ENCODE measurements at places on chromosomes 2 and 18.

GRCh38 chr2:142952793-142953494, 75.5 kb downstream of the KYNU start:
- DNase-seq, result no peak

DNA sequence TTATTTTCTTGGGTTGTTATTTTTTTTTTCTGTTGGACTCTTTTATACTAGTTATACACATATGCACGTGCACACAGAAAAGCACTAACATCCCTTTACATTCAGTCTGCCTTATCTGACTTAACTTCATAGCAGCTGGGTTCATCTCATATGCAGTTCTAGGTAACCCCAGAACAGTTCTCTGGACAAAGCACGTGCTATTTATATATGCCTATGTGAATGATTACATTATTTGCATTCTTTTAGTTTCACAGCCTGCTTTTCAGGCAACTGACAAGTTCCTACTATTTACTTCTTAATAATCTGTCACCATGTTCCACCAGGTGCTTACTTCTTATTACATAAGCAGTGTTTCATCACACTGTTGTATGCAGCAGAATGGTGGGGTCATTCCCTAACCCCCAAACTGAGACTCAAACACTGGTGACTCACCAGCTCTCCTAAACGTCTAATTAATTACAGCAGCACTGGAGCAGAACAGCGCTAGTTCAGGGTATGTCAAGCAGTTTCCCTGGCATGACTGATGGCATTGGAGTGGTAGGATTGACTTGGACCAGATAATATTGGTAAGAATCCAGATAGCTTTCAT, 372.8 kb downstream of the CLIP4 start:
- DNase-seq, result no peak

GRCh38 chr18:52395146-52395852, 55.3 kb downstream of the DCC start:
- DNase-seq, result no peak

- no peak for DNase-seq
Measured at GRCh38 chr2:142323206-142323605, 192.4 kb upstream of the LRP1B start.

DNA sequence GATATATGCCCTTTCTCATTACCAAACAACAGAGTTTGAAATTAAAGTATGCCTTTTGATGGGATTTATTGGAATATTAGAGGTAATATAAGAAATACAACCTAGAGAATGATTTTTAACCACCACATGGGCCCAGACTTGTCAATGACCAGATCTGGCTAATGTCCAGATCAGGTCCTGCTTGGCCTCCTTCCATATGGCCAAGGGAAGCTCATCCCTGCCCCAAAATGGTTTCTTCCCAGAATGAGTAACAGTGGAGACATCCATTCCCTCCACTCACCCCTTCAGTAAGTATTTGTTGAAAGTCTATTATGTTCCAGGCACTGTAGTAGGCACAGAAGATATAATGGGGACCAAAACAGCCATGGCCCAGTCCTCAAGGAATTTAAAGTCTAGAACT, 54.9 kb downstream of the ANTXR1 start:
- DNase-seq, result no peak

GRCh38 chr2:106363791-106364190, 104.4 kb downstream of the RGPD3 start:
- DNase-seq, result no peak

- DNase-seq, result no peak
Measured at GRCh38 chr2:200431996-200432705, 77.7 kb downstream of the KCTD18 start.

DNA sequence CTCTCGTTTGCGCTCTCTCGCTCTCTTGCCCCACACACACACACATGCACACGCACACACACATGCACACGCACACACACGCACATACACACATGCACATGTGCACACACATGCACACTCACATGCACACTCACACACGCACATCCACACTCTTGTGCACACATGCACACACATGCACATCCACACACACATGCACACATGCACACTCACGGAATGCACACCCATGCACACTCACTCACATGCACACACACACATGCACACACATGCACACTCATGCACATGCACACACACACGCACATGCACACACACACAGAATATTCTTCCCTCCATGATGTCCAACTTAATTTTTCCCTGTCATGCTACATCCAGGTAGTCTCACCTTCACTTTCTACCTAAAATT, 360.1 kb downstream of the DCC start:
- DNase-seq, result no peak

DNA sequence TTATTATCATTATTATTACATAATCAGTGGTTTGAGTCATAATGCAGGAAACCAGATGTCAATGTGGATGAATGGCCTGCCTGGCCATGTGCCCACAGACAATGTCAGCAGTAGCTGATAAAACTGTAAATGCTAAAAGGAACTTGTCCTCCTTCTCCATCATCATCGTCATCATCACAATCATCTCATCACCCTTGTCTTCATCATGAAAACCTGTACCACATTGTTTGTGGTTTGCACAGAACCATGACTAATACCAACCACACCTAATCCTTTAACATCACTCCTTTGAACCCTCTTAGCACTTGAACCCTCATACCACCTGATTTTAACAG, 96.0 kb downstream of the HNMT start:
- DNase-seq, result no peak

- DNase-seq, result no peak
Measured at GRCh38 chr2:174059884-174060244, 94.7 kb upstream of the SP3 start.

DNA sequence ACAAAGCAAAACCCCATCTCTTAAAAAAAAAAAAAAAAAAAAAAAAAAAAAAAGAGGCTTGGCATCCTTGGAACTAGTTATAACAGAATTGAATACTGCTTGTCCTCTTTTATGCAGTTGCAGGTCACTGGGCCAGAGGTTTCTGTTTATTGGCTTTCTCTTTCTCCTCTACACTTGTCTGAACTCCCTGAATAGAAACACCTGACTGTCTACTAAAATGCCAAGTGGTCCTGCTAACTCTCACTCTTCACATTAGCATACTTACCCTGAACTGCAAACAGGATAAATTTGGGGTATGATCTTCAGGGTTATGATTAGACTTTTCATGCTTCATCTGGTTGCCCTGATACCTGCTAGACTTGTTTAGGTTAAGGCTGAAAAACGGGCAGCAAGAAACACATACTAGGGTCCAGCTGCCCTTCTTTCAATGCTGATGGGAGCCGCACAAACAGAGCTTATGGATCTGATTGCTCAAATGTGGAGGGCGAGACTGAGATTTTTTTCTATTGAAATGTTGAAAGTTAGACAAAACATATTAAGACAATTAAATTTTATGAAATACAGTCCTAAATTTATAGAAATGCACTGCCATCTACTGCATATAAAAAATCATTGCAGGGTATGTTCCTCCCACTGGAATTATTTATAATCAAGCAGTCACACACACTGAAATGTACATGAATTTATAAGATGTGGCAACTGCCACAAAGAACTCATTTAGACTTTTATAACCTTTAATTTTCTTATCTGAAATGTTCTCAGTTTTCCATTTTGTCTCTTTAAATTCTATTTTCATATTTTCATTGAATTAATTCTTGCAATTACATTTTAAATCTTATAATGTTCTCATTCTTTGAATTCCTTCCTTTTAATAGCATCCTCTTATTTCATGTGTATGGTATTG, 40.8 kb downstream of the GTF3C3 start:
- no peak for DNase-seq

GRCh38 chr2:58842501-58843155, 601.5 kb upstream of the FANCL start:
- no peak for DNase-seq

- DNase-seq, result no peak
Measured at GRCh38 chr18:63138436-63139340, 180.9 kb downstream of the BCL2 start.

- no peak for DNase-seq
Measured at GRCh38 chr2:157657101-157657500, 28.4 kb upstream of the ACVR1C start.

GRCh38 chr2:20667531-20668401, 822 bp downstream of the GDF7 start:
- DNase-seq, result no peak

DNA sequence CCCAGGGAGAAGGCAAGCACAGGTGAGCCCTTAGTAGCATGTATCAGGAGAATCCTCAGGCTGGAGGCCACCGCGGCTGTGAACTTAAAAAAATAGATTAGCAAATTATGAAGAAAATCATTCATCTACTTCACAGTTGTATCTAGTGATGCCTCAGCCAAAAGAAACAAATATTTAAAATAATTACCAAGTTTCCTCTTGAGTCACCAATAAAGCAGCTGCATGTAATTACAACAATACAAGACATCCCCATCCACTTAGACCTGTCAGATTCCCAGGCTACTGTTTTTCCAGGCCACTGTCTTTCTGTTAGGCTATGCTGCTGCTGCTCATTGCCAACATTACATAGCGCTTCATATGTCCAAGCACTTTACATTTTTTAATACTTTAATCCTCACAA, 54.6 kb upstream of the PHLPP1 start:
- no peak for DNase-seq

DNA sequence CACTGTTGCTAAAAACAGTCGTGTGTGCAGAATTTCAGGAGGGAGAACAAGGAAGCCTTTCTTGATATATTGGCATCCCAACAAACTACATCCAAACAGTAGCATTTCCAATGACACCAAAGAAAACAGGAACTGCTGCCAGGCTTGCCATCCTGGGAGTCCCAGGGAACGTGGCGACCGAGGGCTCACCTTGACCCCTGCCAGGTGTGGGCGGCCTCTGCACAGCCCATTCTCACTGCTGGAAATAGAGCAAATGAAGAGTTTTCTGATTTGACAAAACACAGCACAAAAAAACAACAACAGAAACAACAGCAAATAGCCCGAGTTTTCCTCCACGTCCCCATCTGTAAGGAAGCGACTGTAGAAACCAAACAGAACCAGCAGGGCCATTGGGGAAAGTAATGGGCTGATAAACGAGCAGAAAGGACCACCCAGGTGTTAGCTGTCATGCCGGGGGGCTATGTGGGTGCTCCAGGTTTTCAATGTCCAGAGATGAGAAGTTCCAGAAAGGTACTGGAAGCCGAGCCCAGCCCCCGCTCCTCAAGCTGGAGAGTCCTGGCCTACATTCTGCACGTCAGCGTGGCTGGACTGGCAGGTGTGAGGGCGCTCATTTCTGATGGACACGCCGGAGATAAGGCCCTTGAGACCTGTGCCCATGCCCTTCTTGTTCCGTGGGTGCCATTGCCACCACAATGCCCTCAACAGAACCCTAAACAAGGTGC, 80.8 kb downstream of the TWIST2 start:
- DNase-seq, result no peak

- DNase-seq, result no peak
Measured at GRCh38 chr2:143890798-143891197, 629.1 kb downstream of the ZEB2 start.

DNA sequence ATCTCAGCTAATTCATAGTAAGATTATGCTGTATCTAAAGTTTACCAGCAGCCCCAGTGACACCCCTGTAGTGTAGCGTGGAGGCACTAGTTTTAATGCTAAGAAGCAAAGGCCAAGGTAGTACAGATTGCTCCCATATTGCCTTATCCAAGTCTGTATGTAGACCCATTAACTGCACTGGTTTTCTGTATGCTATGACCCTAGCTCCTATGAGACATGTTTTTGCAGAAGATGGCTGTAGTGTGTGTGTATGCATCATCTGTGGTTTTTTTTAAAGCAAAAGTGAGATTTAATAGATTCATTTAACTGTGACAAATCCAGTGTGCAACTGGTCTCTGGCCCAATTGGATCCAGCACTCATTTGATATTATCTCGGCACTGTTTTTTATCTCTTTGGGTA, 86.5 kb downstream of the HAUS1 start:
- no peak for DNase-seq

DNA sequence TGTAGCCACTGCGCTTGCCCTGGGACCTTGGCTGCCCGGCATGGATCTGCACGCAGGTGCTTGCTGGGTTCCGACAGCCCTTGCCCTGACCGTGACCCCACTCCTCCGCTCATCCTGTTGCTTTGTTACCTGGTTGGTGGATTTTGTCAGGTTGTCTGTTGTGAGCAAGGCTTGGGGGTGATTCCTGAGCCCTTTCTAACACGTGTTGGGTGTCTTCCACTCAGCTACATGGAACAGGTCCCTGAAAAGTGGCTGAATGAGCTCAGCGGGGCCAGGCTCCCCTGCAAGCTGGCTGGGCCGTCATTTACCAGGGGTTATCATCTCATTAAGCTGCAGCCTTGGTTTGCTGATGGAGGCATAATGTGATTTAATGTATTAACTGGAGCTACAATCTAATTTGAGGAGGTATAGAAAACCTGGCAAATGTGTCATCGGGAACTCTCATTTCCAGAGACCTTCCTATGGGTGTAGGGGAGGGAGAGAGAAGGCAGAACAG, 24.6 kb downstream of the RAMP1 start:
- DNase-seq, result no peak

- DNase-seq, result no peak
Measured at GRCh38 chr2:118169359-118170005, 81.2 kb downstream of the INSIG2 start.

GRCh38 chr2:223214394-223215253, 162.6 kb downstream of the KCNE4 start:
- DNase-seq, result no peak

- no peak for DNase-seq
Measured at GRCh38 chr18:11785444-11786055, 65.7 kb upstream of the CHMP1B start.

GRCh38 chr2:84631047-84631446, 114.7 kb downstream of the DNAH6 start:
- DNase-seq, result no peak

DNA sequence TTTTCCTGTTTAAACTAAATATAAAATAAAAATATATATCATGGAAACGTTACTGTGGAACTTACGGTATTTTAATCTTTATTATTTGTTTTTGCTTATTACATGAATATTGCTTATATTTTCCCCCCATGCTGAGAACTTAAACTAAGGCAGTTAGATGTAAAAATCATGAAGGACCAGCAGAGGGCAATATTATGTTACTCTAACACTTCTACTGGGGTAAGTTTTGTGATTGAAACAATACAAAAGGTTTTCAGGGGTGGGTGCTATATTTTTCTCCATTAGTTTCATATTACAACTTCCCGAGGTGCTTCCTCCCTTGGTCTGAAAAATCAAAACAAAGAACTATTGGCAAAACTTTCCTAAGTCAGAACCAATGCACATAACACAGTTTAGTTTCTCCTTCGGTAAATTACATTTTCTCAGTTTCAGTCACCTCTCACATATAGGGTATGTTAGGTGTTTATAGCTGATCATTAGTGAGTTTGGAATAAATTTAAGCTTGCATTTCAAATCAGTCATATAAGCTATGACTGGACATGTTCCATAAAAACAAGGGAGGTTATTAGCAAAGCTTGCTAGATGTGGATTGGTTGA, 54.8 kb downstream of the ZNF407 start:
- no peak for DNase-seq

DNA sequence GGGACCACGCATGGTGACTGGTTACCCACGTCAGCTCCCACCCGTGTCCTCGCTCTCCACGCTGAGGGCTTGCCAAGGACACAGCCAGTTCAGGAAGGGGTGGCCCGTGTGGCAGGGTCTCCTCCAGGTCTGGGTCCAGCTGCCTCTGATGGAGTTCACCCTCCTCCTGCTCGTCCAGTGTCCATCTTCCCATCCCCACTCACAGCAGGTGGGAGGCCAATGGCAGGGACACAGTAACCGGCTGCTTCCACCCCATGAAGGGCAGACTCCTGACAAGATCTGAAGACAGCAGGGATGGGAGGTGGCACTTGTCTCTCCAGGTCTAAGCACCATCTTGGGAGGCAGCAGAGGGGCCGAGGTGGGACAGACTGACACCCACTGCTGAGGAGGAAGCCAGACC, 106.4 kb downstream of the NDUFA10 start:
- DNase-seq, result no peak

GRCh38 chr2:102737431-102737830, 24.4 kb upstream of the TMEM182 start:
- DNase-seq, result no peak
